ENCODE measurements at places on chromosomes 1 and 21. TPM values are rescaled to one million over a fixed set of nuclear protein-coding genes. Genes with fewer than 3 reads are reported as not detected.
A peak's percentile ranks its signal among the peaks of the same experiment; 100 is the strongest.

DNA sequence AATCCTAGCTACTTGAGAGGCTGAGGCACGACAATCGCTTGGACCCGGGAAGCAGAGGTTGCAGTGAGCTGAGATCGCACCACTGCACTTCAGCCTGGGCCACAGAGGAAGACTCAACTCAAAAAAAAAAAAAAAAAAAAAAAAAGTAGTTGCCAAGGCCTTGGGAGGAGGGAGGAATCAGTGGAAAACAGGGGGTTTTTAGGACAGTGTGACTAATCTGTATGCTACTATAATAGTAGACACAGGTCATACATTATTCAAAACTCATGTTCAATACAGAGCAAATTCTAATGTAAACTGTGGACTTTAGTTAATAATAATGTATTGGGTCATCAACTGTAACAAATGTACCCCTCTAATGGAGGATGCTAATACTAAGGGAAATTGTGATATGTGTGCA is 51.7 kb upstream of the CTPS1 start:
- no peak for DNase-seq

DNA sequence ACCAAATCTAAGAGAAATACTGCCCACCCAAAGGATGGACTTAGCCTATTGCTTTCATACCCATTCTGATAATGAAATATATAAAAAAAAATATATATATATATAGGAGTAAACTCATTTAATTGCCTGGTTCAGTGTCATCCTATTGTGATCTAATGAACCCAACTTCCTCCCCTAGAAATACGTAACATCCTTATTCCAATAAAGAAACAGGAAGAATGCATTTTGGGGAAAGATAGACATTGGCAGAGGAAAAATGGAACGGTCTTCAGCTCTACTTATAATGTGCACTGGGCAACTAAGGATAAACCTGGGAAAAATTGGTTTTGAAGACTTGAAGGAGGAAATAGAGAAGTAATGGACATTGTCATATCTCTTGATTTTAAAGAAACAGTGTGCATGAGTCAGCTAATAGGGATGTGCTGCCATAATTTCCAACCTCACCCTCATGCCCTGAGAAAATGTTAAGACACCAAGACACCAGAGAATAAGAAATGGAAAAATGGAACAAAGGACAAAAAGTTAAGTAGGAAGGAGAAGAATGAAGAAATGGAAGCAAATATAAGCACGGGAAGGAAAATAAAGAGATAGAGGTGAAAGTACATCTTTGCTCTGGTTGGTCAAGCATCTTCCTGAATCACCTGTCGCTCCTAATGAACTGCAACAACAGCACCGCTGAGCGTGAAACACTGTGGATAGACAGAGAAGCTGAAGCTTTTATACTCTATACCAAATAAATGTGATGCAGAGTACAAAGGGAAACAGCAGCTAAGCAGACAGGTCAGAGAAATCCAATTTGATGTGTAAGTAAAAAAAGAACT is 5.4 kb downstream of the UBR4 start:
- DNase-seq, result peak; percentile 9

DNA sequence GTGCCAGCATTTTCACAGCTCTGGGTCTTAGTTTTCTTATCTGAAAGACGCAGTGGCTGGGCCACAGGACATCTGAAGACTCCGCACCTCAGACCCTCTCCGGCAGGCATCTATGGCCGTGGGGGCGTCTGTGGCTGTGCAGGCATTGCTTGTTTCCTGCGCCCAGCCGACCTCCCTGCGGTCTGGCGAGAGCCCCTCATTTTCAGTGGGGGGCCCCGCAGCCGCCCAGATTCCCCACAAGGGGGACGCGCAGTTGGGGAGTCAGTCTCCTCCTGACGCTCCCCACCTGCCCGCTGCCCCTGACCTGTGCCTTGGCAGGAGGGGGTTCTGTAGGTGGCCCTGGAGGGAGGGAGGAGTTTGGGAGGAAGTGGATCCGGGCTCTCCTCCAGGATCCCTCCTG is 3.5 kb upstream of the TFF1 start:
- no peak for DNase-seq

DNA sequence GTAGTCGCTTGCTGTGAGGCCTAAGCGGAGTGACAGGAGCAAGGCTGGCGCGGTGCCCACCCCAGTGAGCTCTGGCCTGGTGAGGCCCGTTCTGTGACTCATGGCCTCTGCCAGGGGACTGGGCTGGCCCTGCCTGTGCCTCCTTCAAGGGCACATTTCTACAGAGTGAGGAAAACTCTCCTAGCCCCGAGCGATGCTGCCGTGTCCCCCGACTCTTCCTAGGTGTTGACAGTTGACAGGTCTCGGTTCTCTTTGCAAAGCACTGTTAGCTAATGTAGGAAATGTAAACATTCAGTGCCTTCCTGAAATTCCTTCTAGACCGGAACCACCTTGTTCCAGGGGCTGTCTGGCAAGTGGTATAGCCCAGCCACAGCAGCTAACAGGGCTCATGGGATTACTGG is 43.9 kb downstream of the ABCG1 start:
- DNase-seq, result peak; percentile 36

The FCGR1A gene
- not detected for total RNA-seq

- no peak for DNase-seq
Observed at GRCh38 chr1:218314316-218314715, 29.2 kb downstream of the RRP15 start.

DNA sequence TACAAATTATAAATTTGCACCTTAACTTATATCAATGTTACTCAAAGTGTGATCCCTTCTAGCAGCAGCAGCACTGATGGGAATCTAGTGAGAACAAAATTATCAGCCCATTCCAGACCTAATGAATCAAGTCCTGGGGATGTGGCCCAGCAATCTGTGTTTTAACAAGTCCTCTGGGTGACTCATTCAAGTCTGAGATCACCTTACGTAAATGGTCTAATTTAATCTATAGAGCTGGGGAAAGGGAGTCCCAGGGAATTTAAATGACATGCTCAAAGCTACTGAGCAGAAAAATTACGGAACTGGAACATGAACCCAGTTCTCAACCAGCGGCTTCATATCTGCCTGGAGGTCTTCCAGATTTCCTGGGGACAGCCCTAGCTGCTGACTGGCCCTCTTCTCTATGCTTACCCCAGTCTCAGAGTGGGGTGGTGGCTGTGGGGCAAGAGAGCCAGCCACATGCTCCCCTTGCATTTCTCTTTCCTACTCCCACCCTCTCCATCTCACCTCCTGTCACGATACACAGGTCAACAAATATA is 220.0 kb downstream of the TM2D1 start:
- peak; percentile 29 for DNase-seq

The CBR3 gene
- 3.3 TPM for total RNA-seq

The RGS13 gene
- total RNA-seq, result not detected

DNA sequence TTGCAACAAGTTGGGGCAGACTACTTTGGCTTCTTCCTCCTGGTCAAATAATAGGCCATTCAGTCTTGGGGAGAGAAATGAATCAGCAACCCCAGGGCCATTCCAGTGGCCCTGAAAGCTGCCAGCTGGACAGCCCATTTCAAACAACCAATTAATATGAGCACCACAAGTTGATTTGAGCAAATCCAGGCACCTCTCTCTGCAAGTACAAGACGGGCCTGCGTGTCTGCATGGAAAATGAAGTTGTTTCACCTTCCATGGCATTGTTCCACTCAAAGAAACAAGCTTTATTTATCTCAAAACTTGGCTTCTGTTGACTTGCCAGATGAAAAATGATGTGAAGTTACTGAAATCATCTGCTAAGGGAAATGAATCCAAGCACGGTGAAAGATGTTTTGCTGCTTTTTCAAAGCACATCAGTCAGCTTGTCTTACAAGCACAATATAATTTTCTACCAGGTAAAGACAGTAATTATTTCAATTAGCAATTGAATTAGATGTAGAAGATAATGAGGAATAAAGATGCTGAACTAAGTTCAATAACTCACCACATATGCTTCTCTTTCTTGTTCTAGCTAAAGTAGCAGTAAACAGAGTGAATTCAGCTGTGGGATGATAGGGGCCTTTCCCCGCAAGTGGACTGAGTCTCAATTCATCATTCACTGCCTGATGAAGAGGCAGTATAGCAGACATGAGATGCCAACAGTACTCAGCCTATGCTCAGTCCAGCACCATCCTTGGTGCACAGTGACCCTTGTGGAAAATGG is 95.2 kb upstream of the SSX2IP start:
- no peak for DNase-seq

- peak; percentile 83 for DNase-seq
Observed at GRCh38 chr1:162197041-162197531, 127.6 kb downstream of the NOS1AP start.

- no peak for DNase-seq
Observed at GRCh38 chr1:227766653-227767277, 31.5 kb downstream of the SNAP47 start.

All from renal cortical epithelial cell (primary cell).